ENCODE measurements at places on chromosomes 3 and 15.

- DNase-seq: no peak
These were observed 198.0 kb upstream of the PFN2 start for GRCh38 chr3:150168698-150169097.

DNA sequence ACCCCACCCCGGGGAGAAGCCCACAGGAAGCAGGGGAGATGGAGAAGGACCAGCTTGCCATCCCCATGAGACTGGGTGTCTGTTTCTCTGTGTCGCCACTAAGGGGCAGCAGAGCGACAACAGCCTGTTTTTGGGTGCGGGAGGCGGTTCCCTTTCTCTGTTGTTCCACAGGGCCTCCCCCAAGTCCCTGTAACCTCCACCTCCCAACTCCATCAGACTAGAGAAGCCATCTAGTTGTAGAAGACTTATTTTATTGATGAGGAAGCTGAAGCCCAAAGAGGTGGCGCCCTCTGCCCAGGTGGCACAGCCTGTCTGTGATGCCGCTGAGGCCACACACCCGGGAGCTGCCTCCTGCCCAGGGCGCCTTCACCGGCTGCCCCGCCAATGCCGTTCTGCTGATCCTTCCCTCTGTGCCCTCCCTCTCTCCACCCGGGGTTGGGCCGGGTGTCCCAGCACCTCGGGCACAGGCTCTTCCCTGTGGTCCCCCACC, 3.9 kb upstream of the CCDC9B start:
- DNase-seq: peak; percentile 83

DNA sequence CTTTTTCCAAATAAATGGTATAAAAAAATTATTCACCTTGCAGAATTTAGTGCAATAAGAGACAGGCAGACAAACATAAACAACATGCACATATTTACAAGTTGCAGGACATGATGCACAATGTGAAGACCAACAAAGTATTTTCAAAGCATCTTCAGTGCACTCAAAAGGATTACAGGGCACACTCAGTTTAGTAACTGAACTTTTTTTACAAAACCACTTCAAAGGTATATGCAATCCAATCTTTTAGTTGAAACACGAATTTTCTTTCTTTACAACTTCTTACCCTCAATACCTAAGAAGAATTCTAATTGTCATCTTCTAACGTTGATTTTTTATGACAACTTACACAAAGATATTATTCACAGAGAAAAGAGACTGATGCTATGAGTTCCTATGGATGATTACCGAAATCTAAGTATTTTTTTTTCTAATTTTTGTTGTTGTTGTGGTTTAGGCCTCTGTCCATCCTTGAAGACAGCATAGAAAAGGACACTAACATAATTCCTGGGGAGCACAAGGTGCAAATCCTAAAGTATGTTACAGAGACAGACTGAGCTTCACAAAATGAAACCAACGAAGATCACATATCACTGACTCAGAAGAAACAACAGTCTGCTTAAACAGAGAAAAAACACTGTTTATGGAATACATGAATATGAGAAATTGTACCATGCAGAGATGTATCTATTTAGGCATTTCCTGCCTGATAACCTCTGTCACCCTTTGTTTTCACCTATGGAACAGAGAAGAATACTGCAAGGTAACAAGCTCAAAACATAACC, 50.3 kb downstream of the ZMAT3 start:
- DNase-seq: no peak

DNA sequence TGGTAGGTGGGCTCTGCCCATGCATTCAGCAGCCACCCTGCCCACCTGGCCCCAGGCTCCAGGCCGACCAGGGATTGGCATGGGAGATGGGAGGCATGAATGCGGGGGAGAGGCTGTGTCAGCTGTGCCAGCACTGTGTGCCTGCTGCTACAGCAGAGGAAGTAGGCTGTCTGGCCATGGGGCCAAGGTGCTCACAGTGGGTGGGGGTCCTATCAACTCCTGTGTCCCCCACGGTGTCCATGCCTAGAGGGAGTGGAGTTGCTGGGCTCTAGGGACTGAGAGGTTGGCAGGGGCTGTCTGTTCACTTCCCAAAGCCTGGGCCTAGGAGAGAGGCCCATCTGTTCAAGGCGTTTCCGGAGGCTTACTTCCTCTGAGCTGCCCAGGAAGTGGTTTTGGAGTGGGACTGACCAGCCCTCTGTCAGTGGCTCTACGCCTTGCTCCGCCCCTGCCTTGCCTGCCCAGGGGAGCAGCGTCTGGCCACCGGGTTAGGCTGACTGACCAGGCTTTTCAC, 5.8 kb downstream of the PRKCD start:
- no peak for DNase-seq

DNA sequence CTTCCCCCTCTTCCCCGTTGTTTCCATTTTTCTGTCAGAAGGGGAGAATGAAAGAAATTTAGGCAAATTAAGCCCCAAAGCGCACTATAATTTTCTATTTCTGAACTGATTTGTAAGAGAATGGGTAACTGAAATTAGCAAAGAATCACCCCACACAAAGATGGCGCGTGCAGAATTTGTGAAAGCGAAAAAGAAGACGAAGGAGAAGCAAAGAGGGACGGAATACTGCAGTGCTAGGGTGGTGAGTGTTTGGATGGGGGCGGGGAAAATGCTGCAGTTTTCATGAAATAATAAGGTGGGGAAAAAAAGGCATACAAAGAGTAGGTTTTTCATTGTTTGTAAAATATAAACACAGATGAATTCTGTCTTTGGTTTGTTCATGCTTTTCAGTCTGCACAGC, 4.6 kb upstream of the CTNNB1 start:
- no peak for DNase-seq

All from colonic mucosa (tissue), 4 donors.